Femur (tissue), 1 donor: ENCODE measurements at places on chromosomes 13 and 19.
A peak's percentile ranks its signal among the peaks of the same experiment; 100 is the strongest.

DNA sequence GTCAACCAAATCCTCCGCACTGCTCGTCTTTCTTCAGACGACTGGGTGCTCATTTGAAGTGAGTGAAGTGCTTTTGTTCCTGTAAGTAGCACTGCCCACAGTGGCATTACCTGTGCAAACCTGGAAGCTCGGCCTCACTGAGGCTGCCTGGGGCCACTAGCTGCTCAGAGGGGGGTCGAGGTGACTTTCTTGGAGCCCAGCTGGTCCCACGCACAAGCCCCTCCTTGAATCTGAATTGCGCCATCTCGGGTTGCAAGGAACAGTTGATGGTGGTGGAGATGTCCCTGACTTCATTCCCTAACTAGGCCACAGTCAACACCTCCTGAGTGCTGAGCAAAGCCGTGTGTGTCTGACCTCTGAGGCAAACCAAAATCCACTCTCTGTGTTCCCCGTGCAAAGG lies 79.3 kb upstream of the GPR183 start:
- DNase-seq: no peak

GRCh38 chr19:55265173-55265572 lies 6.4 kb upstream of the PPP6R1 start:
- no peak for DNase-seq

DNA sequence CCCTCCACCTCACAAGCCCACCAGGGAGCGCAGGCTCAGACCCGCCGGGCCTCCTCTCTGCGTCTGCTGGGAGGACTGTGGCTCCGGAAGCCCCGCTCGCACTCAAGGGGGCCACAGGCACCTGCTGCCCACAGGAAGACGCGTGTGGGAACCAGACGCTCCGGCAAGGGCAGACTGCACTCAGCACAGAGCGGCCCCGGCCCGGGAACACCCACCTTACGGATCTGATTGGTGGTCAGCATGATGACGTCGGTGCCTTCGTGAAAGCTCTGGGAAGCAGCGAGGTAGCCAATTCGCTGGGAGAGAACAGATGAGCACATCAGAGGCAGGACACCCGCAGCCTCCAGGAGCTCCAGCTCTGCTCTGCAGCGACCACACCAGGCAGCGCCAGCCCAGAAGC lies 14.6 kb downstream of the AP3D1 start:
- DNase-seq: no peak

DNA sequence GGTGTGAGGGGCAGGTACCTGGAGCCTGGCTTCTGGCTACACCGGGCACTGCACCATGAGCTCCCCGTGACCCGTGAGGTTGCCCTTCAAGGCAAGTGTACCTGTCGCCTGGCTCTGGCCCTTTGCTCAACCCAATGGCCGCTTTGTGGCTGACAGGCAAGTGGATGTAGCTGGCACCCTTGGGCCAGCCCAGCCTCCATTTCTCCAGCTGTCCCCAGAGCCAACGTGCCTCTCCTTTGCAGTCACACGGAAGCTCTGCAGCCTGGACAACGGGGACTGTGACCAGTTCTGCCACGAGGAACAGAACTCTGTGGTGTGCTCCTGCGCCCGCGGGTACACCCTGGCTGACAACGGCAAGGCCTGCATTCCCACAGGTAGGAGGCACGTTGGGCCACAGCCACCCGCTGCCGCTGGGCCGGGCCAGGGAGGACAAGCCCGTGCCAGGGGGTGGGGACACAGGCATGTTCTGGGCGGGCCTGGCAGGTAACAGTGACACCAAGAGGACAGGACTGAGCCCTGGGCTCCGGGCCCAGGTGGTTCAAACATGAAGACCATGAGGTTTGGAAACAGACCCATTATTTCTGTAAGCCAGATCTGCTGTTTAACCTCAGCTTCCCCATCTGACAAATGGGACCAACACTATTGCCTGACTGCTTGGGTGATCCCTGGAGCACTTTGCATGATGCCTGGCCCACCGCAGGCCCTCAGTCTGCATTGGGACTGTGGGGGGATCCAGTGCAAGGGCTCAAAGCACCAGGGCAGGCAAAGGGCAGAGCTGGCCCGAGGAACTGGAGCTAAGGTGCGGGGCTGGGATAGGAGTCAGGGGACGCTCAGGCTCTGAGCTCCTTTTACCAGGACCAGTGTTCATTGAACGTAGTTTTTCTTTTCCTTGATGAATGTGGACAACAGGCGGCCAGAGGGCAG lies 17.5 kb upstream of the PROZ start:
- DNase-seq: no peak

DNA sequence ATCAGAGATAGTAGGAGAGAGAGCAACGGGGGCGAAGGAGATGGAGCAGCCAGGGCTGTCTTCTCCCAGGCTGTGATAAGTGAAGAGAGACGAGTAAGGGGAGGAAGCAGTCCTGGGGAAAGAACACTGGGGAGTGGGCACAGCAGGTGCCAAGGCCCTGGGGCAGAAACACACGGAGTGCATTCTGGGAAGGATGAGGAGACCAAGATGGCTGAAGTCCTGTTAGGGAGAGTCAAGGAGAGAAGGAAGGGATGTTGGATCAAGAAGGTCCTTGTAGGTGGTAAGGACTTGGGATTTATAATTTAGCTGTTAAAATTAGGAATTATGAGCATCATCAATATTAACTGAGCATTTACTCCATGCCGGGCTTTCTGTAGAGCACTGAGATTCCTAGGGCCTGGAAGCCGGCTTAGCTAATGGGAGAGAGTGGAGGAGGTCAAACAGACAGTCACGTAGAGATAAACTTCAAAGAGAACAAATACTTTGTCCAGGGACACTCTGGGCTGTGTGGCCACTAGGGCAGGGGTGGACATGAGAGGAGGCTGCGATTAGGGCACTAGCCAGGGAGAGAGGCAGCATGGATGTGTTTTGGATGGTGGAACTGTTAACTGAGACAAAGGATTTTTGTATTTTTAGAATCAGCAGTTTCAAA lies 134.2 kb upstream of the PEG3 start:
- DNase-seq: no peak

- no peak for DNase-seq
Observed at GRCh38 chr19:53915000-53915399, 5.9 kb downstream of the CACNG7 start.

DNA sequence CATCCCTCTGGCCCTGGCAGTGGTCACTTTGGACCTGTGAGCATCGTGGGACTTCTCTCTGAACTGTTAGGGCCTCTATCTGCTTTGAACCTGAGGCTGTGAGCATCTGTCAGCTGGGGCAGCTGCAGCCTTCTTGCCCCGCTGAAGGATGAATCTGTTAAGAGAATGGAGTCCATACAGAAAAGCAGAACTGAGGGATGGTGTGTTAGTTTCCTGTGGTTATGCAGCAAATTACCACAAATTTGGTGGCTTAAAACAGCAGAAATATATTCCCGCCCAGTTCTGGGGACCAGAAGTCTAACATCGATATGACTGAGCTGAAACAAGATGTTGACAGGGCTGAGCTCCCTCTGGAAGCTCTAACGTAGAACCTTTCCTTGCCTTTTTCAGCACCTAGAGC lies 1.6 kb upstream of the ZNF497 start:
- DNase-seq: peak; percentile 12
